ENCODE measurements at places on chromosomes 6 and 20.

GRCh38 chr6:95517004-95517403 is 60.3 kb upstream of the MANEA start:
- DNase-seq, result no peak

GRCh38 chr6:24140591-24140990 is 14.6 kb downstream of the NRSN1 start:
- DNase-seq, result no peak

DNA sequence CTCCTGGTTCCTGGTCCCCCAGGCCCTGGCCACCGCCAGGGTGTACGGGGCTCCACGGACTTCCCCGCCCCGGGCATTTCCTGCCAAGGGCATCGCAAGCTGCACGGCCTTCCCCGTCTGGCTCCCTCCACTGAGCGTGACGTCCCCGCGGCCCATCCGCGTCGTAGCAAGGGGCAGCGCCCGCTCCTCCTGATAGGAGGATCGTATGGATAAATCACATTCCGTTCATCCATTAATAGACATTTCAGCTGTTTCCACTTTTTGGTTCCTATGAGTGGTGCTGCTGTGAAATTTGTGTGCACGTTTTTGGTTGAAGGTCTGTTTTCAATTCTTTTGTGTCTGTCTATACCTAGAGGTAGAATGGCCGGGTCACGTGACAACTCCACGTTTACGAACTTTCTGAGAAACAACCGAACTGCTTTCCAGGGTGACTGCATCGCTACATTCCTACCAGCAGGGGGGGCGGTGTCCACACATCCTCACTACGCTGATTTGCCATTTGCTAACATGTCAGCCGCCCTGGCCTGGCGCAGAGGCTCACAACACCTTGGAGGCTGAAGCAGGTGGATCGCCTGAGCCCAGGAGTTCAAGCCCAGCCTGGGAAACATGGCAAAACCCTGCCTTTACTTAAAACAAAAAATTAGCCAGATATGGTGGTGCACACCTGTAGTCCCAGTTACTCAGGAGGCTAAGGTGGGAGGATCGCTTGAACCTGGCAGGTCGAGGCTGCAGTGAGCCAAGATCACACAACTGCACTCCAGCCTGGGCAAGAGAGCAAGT is 37.7 kb downstream of the KCNQ2 start:
- peak; percentile 59 for DNase-seq

- no peak for DNase-seq
Measured at GRCh38 chr20:4787820-4788219, 66.1 kb downstream of the PRND start.

- DNase-seq, result no peak
Measured at GRCh38 chr6:26426691-26427450, 13.4 kb upstream of the BTN3A3 start.

DNA sequence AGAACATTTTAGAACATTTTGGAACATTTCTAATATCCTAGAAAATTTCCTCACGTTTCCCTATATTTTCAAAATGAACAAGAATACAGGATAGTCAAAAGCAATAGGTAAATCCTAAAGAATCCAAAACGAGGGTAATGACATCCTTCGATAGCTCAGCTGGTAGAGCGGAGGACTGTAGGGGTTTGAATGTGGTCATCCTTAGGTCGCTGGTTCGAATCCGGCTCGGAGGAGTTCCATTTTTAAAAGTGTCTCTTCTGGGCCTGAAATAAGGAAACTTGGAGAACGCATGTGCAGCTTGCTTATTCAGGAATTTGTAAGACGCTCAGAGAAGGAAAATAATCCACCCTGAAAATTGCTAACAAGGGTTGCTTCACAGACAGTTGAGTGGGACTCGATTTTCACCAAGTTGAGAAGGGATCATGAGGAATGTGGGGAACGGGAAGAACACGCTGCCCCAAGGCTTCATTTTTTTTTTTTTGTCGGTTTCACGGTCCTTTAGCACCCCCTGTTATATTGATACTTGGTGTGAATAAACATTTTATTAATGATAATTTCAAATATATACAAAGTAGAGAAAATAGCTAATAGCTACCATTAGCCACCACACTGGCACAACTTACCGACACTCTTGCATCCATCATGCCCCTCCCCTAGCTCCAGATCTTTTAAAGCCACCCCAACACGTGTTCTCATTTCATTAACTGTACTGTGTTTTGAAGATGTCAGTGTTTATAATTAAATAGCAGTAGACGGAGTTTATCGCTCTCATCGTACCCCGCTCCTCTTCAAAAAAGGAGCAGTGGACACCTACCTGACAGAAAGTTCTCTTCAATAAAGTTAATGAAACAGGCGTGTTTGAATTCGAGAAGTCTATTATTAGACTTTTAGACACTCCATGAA is 1.8 kb upstream of the ABT1 start:
- no peak for DNase-seq

- DNase-seq, result no peak
Measured at GRCh38 chr6:42525206-42525605, 38.6 kb upstream of the UBR2 start.
